ENCODE measurements at places on chromosomes 4 and X.

GRCh38 chr4:38210396-38211114, 250.4 kb downstream of the PTTG2 start:
- peak; percentile 37 for DNase-seq

GRCh38 chr4:159191989-159192388, 89.1 kb downstream of the RAPGEF2 start:
- peak; percentile 74 for DNase-seq

DNA sequence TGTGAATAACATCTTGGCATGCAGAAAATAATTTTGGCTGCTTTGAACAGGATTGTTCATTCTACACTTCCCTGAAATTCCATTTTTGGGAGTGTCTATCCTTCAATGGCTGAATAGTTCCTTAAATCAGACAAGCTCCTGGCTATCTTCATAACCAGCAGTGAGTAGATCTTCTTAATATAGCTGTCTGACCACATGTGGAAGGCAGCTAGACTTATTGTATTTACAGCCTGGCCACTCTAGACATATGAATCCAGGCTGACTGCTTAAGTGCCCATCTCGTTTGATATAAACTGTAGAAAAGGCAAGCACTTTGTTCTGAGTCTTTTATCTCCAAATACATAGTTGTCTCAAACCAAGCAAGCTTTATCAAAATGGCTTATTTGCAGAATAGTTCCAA, 40.0 kb downstream of the PWWP3B start:
- DNase-seq: no peak

- DNase-seq: peak; percentile 39
These were observed 223.9 kb upstream of the ANKRD50 start for GRCh38 chr4:124936427-124936826.

- no peak for DNase-seq
These were observed 602 bp upstream of the SCARB2 start for GRCh38 chr4:76214177-76214675.

- peak; percentile 77 for DNase-seq
These were observed 388.2 kb downstream of the STIM2 start for GRCh38 chr4:27248829-27249228.

- DNase-seq: no peak
These were observed 1.6 kb downstream of the ZCCHC12 start for GRCh38 chrX:118825227-118825626.

- DNase-seq: no peak
These were observed 332.4 kb downstream of the SLC7A11 start for GRCh38 chr4:137909529-137910309.

- DNase-seq: no peak
These were observed 133.0 kb downstream of the SHROOM4 start for GRCh38 chrX:50680990-50681389.

DNA sequence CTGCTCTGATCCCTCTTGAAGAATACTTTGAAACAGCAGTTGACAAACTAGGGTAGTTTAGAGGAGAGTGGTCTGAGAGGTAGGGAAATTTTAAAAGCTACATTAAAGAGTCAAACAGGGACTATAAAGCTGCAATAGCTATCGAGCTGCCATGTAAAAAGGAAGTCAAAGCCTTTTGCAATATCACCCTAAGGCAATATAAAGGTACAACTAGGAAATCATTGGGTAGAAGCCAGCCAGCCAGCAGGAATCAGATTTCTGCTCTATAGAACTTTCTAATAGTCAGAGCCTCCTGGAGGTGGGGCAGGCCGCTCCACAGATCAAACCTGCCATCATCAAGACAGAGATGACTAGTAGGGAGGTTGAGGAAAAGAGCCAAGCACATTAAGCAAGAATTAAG, 15.2 kb upstream of the PHOX2B start:
- DNase-seq: no peak

Data from fibroblast of upper back skin (primary cell).